ENCODE measurements at places on chromosomes 3 and 15.
A peak's percentile ranks its signal among the peaks of the same experiment; 100 is the strongest.

- DNase-seq: peak; percentile 38
Measured at GRCh38 chr15:55789066-55789660, 46.2 kb upstream of the PRTG start.

DNA sequence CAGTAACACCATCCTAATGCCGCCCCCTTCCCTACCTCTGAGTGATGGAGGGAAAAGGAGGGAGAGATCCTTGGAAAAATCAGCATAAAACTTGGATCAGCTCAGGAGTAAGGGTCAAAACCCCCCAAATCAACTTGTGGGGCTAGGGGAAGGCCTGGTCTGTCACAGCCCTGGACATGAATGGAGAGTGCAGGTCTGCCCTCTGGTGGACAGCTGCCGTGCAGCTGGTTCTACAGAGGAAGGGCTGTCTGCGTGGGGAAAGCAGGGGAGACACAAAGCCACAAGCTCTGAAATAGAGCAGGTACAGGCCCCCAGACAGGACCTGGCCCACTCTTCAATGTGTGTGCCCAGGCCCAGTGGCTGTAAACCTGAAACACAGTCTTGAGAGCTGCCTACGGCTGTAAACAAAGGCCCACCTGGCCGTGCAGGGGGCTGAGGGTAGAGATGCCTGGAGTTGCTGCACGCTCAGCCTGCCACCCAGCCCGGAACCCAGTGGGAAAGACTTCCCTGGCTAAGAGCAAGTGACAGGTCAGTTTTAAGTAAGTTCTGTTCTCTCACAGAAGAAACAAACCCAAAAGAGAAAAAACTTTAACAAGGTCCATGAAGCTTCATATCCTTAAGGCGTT lies 16.4 kb downstream of the CLK3 start:
- DNase-seq: peak; percentile 78

- no peak for DNase-seq
Measured at GRCh38 chr3:129195731-129196256, 12.1 kb upstream of the CNBP start.

DNA sequence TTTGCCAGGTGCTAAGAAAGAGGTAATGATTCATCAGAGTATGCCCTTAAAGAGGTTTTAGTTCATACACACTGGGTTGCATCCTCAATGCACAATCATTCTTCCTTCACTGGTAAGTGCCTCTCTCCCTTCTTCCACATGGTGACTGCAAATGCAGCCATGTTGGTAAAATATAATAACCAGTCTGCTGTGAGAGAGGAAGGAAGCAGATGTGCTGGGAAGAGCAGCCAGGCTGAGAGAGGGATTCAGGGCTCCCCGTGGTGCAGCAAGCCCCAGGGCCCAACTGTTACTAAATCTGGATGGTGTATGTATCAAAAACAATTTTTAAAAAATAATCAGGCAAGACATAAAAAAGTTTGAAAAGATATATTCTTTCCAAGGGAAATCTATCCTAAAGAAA lies 498.1 kb downstream of the MAGI1 start:
- DNase-seq: no peak

DNA sequence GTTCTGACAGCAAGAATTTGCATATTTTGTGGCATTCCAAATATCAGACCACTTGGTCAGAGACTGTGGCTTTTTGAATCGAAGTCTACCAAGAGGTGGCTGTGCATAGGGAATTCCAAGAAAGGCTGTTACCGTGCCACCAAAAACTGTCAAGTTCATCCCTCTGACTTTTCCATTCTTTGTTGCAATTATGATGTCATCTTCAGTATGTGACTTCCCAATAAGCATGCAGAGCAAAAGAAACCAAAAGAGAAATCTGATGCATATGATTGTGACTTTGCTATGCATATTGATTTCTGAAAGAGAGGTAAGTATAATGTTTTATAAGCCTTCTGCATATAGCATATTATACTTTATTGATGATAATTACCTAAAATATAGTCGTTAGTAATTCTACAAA lies 6.5 kb downstream of the BCHE start:
- no peak for DNase-seq

DNA sequence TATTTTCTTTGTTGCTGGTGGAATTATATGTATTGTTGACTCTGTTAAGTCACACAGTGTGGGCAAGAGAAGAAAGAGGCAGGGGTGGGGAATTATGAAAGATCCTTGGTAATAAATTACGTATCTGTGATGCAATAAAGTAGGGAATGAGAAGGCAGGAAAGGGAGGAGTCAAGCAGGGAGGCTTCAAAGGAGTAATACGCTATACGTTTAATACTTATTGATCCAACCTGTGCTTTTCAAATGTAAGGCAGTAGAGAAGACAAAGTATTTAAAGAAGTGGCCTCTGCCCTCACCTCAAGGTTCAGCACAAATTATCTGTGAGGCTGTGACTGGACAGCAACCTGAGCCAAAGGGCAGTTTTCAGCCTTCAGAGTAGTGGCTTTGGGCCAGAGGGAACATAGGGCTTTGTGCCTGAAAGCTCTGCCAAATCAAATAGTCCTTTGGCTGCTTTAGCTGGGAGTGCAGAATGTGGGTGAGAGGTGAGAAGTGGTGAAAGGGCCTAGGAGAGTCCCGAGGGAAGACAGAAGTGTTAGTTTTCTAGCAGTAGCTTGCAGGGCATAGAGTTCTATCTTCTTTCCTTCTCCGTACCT lies 1.2 kb upstream of the PLIN1 start:
- DNase-seq: no peak

- DNase-seq: peak; percentile 54
Measured at GRCh38 chr3:104628185-104628789, 738.4 kb upstream of the ALCAM start.

Measured in NAMALWA (cell line).